ENCODE measurements at places on chromosomes 12 and 14.
A peak's percentile ranks its signal among the peaks of the same experiment; 100 is the strongest.

GRCh38 chr12:67592228-67593011, 56.1 kb upstream of the DYRK2 start:
- peak; percentile 38 for DNase-seq

DNA sequence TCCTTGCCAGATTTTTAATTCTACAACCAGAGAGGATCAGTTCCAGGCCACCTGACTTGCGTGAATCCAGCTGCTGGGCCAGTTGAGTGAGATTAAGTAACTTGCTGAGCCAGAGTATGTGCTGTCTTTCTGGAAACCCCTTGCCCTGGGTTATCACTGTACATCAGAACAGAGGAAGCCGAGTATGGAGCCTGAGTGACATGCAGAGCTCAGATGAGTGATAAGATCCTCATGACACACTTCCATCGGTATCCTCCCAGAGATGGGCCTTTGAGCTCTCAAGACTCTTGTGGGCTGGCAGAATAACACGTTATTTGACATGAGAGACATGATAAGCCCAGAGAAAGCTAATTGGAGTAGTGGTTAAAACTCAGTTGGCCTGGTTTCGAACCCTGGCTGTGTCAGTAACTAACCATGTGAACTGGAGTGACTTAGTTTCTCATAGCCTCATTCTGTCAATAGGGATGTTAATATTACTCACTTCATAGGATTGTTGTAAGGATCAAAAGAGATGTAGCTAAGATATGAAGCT, 388.1 kb downstream of the ZFP36L1 start:
- DNase-seq: no peak

GRCh38 chr12:91388573-91388972, 206.0 kb upstream of the DCN start:
- no peak for DNase-seq

DNA sequence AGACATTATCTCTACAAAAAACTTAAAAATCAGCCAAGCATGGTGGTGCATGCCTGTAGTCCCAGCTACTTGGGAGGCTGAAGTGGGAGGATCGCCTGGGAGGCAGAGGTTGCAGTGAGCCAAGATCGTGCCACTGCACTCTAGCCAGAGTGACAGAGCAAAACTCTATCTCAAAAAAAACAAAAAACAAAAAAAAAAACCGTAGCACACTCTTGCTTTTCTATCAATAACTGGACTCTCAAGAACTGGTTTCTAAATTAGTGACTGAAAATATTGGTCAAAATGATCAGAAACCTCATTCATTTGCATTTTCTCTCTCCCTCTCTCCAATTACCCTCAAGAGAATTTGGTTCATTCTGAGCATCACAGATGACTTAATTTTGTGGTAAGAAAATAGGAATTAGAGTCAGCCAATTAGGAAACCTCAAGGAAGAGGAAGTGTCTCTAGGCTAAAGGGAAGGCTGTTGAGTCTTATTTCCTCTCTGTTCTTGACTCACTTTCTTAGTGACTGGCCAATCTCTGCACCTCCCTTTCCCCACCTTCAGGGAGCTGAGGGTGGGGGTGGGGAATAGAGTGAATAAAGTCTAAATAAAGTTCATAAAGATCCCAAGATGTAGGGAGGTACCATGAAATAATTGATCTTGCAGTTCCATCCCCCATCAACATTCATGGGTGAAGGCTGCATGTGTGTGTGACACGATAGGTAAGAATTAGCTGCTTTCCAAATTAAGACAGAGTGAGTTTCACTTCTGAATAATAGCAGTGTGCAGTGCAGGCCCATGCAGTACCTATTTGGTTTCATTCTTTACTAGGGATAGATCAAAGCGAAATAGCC, 6.8 kb upstream of the PSMA6 start:
- peak; percentile 21 for DNase-seq

GRCh38 chr14:64995291-64995690, 8.6 kb downstream of the FNTB start:
- no peak for DNase-seq

DNA sequence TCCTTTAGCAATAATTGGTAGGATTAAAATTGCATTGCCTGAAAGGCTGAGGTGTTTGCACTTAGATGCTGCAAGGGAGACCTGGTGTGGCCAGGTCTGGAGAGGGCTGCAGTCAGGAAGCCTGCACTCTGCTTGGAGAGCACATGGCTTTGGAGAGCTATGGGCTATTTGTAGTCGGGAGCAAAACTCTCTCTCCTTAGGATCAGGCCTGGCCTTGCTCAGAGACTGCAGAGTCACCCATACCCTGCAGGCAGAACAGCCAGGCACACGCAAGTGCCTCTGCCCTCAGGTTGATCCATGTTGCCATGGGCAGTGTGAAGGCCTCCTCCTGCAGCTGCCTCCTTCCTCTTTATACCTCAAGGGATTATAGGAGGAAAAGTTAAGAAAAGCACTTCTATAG, 26.8 kb downstream of the CKB start:
- no peak for DNase-seq

DNA sequence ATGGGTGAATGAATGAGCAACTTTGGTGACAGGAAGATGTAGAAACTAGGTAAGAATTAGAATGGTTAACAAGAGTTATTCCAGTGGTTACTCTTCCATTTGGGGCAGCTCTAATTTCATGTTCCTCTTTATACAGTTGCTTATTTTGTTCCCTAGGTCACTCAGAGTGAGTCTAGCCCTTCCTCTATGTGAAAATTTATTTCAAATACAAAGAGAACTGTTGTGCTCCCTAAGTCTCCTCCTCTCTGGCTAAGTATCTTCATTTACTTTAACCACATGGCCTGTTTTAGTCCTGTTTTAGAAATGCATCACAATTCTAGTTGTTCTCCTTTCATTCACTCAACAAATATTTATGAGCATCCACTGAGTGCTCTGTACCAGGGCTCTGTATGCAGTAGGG, 51.1 kb upstream of the HIF1A start:
- no peak for DNase-seq

- no peak for DNase-seq
Measured at GRCh38 chr14:62031504-62031903, 269.3 kb downstream of the SNAPC1 start.

GRCh38 chr12:119486599-119487154, 106.9 kb upstream of the TMEM233 start:
- DNase-seq: no peak

DNA sequence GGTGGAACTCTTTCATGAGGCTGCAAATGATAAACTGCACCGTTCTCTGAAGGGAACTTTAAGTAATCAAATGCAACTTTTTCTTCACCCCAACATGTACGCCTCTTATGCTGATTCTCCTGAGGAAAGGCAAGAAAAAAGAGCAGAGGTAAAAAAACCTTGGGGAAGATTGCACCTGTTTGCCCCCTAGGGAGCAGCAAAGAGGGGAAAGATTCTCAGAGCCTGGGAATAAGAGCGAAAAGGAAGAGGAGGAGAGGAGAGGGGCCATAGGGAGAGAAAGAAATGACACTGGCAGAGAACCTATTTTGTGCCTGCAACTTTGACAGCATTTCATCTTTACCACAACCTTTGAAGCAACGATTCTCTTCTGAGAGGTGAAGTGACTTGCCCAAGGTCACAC, 254.6 kb downstream of the KSR2 start:
- DNase-seq: no peak

GRCh38 chr12:80939231-80939950, 1.7 kb upstream of the LIN7A start:
- DNase-seq: no peak

- no peak for DNase-seq
Measured at GRCh38 chr14:89479802-89480201, 62.8 kb upstream of the FOXN3 start.

All from AG08395 (cell line).